ENCODE measurements at places on chromosomes 5 and 9.
A peak's percentile ranks its signal among the peaks of the same experiment; 100 is the strongest.

- no peak for DNase-seq
Measured at GRCh38 chr5:172186114-172186695, 1.8 kb downstream of the STK10 start.

GRCh38 chr5:36403632-36404311 lies 102.1 kb upstream of the RANBP3L start:
- peak; percentile 55 for DNase-seq

DNA sequence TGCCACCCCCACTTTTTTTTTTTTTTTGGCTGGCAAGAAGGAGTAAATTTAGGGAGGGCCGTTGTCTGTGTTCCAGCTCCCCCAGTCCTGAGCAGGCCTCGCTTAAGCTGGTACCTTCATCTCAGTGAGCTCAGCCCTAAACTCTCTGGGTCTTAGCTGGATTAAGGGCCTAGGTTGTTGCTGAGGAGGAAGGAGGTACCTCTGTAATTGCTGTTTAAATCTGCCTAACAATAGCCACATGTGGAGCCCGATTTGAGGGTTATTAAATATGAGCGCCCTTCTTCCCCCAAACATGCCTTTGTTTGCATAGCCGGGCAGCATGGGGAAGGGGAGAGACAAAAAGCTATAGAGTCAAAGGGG lies 179.0 kb upstream of the PITX1 start:
- no peak for DNase-seq

DNA sequence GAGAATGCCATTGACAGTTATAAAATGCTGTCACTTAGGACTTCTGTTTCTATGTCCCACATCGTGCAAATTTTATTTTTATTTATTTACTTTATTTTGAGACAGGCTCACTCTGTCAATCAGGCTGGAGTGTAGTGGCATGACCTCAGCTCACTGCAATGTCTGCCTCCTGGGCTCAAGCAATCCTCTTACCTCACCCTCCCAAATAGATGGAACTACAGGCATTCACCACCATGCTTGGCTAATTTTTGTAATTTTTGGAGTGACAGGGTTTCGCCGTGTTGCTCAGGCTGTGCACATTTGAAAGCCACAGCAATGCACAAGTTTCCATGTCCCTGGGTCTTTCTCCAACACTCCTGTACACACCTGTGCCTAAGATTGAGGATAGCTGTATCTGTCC lies 51.8 kb downstream of the ADAMTS16 start:
- DNase-seq: no peak

GRCh38 chr5:13746026-13746425 lies 198.5 kb downstream of the DNAH5 start:
- DNase-seq: no peak

DNA sequence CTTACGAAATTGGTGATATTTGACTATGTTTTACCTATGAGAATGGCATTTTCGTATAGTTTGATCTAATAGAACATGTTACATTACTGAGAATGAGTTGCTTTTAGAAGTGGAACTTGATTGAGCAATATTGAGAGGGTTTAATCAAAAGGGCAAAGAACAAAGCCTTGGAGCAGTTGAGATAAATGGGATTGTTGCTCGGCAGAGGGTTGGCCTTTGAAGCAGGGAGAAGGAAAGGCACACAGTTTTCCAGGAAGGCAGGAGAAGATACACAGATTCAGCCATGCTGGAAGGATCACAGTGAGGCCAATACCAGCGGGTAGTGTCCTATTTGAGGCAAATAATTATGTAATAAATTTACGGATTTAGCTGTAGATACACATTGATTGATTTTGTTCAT lies 19.5 kb downstream of the MAN2A1 start:
- no peak for DNase-seq
